ENCODE measurements at places on chromosomes 11 and 22.

- no peak for DNase-seq
Observed at GRCh38 chr11:71502871-71503435, 24.1 kb upstream of the KRTAP5-7 start.

GRCh38 chr22:49403102-49403501 lies 424.6 kb downstream of the BRD1 start:
- DNase-seq: no peak

- DNase-seq: peak; percentile 66
Observed at GRCh38 chr22:17130199-17130598, 9.0 kb upstream of the TMEM121B start.

GRCh38 chr11:2472428-2473186 lies 27.8 kb downstream of the KCNQ1 start:
- peak; percentile 38 for DNase-seq

DNA sequence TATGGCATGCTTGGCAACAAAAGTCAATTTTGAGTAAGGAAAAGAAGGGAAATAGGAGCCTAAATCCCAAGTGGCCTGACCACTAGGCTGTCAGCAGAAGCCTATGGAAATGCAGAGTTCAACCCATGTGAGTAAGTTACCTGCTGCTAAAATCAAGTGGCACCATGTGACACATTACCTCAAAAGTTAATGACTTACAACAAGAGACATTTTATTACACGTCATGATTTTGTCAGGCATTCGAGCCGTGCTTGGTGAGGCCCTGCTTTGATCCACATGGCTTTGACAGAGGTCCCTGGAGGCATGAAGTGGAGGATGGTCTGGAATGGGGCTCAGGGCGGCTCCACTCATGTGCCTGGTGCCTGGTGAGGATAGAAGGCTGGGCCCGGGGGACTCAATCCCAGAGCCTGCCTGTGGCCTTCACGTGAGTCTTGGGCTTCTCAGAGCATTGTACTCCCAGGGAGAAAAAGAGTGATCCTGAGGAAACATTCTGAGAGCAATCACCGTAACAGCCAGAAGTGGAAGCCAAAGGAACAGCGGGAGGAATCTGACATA lies 339.1 kb upstream of the B3GAT1 start:
- no peak for DNase-seq

- DNase-seq: peak; percentile 56
Observed at GRCh38 chr11:63445720-63446119, 45.2 kb downstream of the PLAAT5 start.

GRCh38 chr11:59769111-59769510 lies 13.9 kb downstream of the STX3 start:
- peak; percentile 31 for DNase-seq

GRCh38 chr11:7648264-7648663 lies 25.0 kb downstream of the CYB5R2 start:
- DNase-seq: no peak

DNA sequence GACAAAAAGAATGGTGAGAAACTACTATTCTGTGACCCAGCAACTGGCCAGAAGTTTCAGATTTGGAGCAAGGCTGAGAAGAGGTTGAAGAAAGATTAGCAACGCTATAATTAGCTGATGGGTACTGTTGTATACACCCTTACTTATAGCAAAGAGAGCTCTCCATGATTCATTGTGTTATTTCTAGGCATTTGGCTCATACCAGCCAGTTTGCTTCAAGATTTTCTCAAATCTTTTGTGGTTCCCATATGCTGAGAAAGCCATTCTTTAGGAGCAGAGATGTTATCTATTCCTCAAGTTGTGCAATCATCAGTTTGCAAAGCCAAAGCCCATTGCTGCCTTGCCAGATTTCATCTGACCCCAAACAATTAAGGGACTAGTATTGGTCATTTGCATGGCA lies 179.4 kb downstream of the ETS1 start:
- no peak for DNase-seq

GRCh38 chr22:37218771-37219411 lies 6.6 kb upstream of the SSTR3 start:
- no peak for DNase-seq

GRCh38 chr22:28933321-28933720 lies 49.9 kb downstream of the ZNRF3 start:
- no peak for DNase-seq

- peak; percentile 6 for DNase-seq
Observed at GRCh38 chr11:10017911-10018310, 276.1 kb downstream of the SBF2 start.

GRCh38 chr11:26937386-26937785 lies 56.5 kb upstream of the FIBIN start:
- DNase-seq: no peak

DNA sequence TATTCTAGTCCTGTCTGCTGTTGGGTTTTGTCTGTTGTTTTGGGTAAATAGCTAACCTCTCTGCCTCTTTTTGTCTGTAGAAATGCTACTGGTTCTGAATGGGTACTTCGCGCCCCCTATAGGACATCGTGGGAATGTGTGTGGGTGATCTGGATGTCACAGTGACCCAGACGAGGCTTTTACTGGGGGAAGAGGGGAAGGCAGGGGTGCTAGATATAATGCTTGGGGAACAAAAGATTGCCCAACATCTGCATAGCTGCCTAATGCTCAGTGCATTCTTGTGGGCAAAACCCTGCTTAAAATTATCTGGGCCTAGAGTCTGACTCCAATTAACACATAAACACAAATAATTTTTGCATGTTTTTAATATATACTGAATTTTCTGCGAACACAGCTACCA lies 57.7 kb downstream of the BMAL1 start:
- peak; percentile 83 for DNase-seq

DNA sequence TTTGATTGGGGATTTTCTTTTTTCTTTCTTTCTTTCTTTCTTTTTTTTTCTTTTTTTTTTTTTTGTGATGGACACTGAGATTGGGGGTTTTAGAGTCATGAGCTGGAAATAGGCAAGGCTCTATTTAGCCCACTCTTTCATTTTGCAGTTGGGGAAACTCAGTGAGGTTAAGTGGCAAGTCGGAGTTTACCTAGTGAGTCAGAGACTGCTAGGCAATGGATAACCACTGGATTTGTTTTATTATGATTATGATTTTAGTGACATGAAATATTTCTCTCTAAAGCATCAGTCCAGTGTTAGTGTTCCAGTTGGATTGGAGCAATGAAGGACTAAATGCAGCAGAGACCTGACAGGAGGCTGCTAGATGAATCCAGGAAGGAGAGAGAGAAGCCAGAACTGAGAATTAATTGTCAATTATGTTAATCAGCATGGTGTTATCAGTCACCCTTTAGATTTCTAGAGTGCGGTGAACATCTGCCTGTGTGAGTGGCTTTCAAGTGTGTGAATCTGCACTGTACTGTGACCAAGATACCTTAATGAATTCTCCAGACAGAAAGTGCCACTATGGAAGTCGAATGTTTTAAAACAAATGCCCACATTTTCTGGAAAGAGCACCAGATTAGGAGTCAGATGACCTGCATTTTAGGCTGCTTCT lies 10.9 kb downstream of the BMAL1 start:
- no peak for DNase-seq

- DNase-seq: no peak
Observed at GRCh38 chr22:49998718-49999062, 13.9 kb downstream of the IL17REL start.

DNA sequence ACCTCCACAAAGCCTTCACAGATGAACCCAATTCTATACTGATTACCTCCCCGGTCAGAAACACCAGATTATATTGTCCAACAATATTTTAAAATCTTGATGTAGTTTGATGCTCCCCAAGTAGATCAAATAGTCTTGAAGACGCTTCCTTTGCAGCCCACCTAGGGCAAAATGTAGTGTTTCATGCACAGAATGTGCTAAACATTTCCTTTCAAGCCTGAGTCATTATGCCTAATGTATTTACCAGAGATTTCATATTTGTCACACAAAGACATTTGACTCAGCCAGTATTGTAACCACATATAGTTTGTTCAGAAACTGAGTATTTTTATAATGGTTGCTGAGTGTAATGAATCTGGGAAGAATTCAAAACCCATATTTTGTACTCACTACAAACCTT lies 1396.8 kb downstream of the LRRC4C start:
- no peak for DNase-seq

GRCh38 chr22:30610299-30610698 lies 3.3 kb downstream of the TCN2 start:
- peak; percentile 98 for DNase-seq

- DNase-seq: peak; percentile 76
Observed at GRCh38 chr11:69670158-69670845, 4.9 kb downstream of the LTO1 start.

DNA sequence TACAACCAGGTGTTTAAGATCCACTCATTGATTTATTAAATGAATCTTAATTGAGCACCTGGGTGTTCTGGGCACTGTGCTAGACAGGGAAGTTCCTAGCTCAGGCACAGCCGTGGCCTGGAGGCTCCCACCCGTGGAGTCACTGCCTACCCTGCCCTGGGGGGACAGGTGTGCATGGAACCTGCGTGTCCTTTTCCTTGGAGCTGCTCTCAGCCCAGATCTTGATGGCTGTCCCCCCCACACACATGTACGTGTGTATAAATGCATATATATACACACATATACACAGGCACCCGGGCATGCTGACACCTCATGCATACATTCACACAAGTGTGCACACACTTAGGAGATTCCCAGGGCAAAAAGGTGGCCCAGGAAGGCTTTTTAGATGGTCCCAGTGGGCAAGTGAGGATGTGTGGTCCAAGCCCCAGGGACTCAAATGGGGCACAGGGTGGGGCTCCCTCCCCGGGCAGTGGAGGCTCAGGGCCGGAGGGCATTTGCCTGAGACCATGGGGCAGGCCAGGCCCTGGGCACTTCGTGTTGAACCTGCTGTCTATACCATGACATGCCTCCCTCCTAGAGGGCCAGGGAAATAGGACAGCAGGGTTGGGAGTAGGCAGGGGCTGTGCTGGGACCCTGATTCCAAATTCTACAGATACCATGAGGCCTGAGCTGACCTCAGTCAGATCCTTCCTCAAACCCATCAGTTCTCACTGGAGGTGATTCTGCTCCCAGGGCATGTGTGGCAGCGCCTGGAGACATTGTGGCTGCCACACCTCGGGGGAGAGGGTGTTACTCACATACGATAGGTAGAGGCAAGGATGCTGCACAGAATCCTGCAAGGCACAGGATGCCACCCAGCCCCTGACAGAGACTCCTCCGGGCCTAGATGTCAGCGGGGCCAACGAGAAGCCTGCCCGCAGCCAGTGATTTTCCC lies 77.8 kb downstream of the BCR start:
- no peak for DNase-seq

DNA sequence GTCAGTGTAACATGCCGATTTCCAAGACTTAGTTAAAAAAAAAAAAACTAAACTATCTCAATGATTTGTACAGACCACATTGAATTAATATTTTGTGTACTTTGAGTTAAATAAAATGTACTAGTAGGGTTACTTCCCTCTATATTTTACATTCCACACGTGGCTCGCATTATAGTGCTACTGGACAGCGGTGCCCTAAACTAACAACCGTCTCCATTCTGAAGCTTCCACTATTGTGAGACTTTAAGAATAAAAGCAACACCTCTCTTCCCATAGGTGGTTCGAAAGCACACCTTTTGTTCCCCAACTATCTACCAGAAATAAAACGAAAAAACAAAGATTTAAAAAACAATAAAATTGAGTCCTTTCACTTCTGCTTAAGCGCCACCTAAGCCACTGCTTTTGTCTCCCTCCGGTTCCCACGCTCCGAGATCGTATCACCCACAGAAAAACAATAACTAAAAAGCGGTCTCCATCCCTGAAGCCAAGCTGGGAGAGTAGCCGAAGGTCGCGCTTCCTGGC lies 380 bp upstream of the TTC17 start:
- DNase-seq: peak; percentile 33

GRCh38 chr11:749731-750130 lies 2.5 kb downstream of the TALDO1 start:
- DNase-seq: peak; percentile 85

- no peak for DNase-seq
Observed at GRCh38 chr22:31647066-31647465, 14.9 kb downstream of the PISD start.

DNA sequence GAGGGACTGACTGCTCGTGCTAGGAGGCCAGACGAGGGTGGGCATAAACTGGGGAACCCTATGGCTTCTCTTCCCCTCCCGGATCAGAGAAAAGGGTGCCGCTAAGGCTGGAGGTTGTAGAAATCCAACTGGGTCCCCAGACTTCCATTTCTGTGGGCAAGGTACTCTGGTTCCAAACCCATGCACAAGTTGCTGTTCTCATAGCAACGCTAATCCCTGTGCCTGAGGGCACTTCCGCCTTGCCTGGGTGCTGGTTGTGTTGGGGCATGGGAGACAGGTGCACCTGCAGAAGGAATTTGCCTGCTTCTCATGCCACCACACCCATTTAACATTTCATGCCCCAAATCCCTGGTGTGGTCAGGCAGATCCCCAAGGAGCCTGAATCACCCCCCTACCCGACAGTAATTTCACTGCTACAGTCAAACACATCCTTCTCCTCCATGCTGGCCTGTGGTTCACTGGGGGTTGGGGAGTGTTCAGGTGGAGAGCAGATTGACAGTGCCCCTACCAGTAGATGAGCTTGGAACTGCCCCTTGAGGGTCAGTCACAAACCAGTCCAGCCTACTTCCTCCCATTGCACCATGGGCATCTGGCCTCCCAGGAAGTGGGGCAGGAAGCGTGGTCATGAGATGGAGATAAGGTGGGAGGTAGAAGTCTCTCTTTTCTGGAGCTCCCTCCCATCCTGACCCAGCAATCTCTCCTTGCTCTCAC lies 1.2 kb downstream of the C2CD2L start:
- peak; percentile 81 for DNase-seq

DNA sequence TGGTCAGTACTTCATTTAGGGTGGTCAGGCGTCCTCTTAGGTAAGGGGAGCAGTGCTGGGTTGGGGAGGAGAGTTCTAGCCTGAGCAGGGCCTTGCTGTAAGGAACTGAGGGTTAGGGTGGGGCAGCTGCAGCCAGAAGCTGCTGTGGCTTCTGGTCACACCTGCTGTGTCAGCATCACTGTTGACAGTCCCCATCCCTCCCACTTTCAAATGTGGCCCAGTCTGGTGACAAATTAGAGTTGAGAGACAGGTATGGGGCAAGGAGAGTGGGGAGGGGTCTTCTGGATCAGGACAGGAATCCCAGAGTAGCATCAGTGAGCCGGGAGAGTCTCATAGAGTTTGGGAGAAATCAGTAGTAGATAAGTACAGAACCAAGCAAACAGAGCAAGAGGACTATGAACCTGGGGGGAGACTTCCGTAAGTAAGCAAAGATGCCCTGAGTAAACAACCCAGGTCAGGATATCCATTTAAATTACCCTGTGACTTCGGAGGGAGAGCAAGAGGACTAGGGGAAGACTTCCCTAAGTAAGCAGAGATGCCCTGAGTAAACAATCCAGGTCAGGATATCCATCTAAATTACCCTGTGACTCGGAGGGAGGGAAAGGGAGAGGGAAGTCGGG lies 53.7 kb downstream of the PPP6R2 start:
- no peak for DNase-seq

All from suppressor macrophage (primary cell).